ENCODE measurements at places on chromosomes 5 and 9.
A peak's percentile ranks its signal among the peaks of the same experiment; 100 is the strongest.

DNA sequence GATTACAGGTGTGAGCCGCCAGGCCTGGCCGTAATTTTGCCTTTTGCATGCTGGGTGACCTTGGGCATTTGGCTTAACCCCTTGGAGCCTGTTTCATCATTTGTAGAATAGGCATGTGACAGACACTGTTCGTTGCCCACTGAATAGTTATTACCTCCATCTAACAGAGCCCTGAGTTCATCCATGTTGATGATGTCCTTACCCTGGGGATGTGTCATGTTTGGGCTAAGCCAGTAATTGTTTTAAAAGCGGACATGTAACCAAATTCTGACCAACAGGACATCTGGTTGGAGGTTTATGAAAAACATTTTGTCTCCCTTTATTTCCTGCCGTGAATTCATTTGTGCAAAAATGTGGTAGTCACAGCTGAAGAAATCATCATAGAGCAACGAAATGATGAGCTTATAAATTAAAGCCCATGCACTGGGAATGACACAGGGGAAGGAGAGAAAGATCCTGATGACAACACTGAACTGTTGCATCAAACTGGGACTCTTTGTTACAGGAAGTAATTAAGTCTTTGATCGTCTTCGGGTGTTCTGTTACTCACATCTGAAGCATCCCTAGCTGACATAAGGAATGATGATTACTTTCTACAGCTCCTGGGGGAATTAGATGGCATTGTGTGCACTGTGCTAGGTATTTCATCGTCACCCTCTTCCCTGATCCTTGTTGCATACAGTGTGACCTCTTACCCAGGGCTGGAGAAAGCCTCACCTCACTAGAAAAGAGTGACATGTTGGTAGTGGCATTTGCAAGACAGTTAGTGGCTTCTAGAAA is 117.8 kb downstream of the FGF18 start:
- DNase-seq: no peak

DNA sequence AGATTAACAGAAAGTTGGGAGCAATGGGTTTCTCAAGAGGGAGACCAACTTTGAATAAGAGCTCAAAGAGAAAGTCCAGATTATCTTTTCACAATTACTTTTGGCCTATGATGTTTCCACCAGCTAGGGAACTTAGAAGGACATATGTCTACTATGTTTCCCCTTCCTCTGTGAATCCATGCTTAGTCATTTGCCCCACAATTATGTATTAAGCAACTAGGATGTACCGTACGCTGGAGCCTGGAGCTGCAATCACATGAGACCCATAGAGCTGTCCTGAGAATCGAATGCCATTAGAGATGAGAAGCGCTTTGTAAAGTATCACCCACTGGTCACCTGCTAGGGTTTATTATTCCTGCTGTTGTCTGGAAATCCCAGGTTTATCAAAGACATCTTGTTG is 78.8 kb downstream of the PDE6A start:
- no peak for DNase-seq

DNA sequence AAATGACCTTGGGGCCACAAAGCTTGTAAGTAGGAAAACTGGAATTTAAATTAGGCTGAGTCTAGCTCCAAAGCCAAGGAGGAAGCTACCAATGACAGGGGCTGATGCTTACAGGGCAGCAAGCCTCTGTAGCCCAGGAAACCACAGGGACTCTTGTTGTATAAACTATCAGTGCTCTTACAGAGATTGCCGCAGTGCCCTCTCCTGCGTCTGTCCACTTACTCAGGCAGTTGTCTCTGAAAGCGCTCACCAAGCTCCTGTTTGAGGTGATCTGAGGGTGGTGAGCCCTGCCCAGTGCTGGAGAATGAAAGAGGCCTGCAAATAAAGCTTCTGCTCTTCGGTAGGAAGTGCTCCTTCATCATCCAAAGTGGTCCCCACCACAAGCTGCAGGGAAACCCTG is 498.8 kb downstream of the ARHGEF28 start:
- DNase-seq: no peak

- no peak for DNase-seq
These were observed 23.8 kb downstream of the GOLPH3 start for GRCh38 chr5:32150366-32150765.

GRCh38 chr5:133052317-133053175 is 733 bp downstream of the HSPA4 start:
- DNase-seq: no peak

GRCh38 chr9:112921549-112921948 is 30.9 kb upstream of the SLC46A2 start:
- no peak for DNase-seq

DNA sequence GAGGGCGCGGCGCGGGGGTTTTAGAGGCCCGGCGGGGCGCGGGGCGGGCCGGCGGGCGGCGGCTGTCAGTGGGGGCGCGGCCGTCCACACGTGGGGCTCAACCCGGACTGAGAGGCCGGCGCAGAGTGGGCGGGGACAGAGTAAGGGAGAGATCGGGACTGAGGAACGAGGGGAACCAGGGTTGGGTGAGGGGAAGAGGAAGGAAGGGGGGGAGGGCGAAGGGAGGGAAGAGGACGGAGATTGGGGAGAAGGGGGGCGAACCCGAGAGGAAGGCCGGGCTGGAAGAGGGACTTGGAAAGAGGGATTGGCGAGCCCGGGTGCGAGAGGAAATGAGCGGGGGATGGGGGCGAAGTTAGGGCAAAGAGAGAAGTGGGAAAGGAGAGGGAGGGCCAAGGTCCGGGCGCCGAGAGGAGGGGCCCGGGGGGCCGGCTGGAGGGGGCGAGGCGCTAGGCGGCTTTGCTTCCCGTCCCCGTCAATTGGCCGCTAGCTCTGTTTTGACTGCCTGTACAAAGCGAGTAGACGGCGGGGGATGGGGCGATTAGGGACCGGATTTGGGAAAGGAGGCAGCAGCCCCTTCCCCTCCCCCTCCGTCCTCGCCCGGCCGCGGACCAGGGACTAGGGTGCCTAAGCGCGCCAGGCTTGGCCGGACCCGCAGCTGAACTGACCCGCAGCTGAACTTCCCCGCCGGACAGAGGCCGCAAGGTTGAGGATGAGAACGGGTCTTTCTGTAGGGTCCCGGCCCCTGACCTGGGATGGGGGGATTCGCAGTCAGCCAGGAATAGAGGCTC is 399 bp upstream of the FBN2 start:
- DNase-seq: no peak

DNA sequence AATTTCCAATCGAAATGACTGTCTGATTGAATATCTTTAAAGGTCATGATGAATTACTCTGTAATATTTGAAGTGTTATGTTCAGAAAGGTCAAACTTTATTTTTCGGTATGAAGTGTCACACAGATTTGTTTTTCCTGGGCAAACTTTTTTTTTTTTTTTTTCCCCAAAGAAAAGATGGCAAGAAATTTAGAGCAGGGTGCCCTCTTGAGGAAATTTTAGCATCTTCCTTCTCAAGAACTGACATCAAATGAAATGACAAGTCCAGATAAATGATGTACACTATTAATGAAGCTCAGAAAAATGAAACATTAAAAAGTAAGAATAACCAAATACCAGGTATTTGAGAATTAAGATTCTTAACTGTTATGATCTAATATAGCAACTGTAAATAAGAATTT is 123.6 kb downstream of the INVS start:
- DNase-seq: no peak

DNA sequence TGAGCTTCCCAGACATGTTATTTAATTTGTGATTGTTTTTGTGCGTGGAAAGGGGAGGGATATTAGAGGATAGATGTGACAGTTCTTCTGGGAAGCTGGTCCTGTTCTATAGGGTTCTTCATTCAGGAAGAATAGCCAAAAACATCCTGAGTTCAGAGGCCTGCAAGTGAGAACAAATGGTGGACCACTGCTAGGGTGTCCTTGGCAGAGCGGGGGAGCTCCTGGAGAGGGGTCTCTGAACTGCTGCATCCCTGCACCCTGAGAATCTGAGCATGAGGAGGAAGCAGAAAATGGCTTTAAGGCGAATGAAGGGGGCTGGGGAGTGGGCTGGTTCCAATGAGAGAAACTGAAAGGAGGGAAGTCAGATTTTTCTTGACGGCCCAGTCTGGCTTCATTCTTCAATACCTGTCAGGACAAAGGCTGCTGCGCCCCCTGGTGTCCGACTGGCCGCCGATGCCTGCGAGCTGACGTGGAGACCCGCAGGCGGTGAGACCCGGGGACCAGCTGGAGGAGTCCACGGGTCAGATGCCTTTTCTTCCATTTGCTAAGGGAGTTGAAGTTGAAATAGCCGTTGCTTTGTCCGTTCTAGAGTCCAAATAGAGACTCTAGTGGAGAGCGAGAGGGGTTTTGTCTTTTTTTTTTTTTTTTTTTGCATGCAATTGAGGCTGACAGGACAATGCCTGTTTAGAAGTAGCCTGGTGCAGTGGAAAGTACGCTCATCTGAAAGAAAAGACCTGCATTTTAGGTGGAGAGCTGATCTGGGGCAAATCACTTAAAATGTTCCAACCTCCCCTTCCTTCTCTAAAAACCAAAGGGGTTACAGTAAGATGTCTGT is 39.5 kb upstream of the NFIB start:
- DNase-seq: peak; percentile 64

- peak; percentile 58 for DNase-seq
These were observed at the start of gene JADE2 for GRCh38 chr5:134524826-134525682. TSS of gene JADE2 (plus strand) at chr5:134525670. CDS start at chr5:134535858, 10,188 bp downstream.

DNA sequence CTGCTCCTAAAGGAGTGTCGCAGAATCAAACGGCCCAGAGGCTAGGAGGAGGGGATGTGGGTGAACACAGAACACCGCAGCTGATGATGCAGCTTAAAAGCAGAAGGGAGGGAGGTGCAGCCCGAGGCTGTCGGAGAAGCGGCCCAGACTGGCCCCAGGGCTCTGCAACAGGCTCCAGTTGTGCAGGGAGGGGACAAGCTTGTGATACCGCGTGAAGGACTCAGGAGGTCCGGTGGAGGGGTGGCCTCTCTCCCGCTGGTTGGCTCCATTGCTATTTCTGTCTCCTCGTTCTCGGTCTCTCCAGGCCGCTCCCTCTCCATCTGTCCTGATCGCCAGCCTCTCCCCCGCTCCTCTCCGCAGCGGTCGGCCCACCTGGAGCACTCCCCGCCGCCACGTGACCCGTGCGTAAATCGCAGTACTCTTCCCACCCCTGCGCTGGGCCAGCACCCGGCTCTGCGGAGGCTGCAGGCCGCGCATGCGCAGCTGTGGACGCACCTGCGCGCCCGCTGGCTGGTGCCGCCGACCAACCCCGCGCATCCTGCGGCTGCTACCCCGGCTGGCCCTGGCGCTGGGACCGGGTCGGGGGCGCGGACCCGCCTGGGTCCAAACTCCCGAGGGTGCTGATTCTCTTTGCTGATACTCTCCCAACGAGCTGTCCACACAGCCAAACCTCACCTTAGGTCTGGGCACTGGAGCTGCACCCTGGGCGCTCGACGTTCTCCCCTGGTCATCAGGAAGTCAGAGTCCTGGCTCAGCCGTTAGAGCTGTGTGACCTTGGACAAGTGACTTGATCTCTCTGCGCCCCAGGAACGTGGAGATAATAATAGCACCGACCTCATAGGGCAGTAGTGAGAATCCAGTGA is 3.7 kb upstream of the STXBP1 start:
- peak; percentile 53 for DNase-seq

GRCh38 chr5:1545126-1545804 is 21.5 kb upstream of the LPCAT1 start:
- no peak for DNase-seq

GRCh38 chr5:91976451-91976850 is 593.3 kb upstream of the ARRDC3 start:
- DNase-seq: no peak

DNA sequence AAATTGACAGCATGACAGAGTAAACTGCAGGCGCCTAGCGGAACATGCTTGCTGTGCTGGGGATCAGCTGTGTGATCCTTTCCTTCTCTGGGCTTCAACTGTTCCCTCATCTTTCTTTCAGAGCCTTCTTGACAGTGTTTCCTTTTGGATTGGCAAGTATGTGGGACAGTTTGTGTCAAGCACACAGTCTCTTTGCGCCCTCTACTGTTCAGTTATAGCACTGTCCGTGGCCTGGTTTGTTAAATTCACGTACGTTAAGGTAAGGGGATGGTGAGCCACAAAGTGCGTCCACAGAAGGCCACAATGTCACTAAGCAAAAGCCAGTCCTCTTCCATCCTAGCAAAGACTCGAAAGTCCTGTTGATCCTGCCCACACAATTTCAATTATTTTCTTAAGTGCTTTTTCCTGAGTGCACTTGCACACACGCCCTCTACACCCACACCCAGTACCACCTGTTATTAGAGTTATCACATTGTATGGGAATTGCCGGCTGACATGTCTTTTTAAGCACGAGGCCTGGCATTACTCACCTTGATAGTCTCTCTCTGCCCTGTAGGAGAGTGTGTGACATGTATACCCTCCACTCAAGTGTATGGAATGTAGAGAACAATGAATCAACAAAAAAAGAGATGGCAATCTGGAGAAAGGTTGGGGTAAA is 22.5 kb upstream of the PTPN3 start:
- DNase-seq: no peak

DNA sequence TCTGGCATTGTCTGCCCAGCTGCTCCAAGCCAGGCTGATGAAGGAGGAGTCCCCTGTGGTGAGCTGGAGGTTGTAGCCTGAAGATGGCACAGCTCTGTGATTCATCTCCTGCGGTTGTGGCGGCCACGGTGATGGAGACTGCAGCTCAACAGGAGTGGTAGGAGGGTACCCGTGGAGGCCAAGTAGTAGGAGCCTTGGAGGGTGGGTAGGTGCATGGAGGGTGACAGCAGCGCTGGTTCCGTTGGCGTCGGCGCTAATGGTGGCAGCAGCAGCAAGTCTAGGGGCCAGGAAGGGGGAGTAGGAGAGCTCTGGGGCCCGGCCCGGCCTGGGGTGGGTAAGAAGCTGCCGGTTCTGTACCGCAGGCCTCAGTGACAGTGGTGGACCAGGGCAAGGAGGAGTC is 22.4 kb upstream of the TRIM52 start:
- no peak for DNase-seq

- no peak for DNase-seq
These were observed 16.4 kb upstream of the OMD start for GRCh38 chr9:92440751-92441046.

- no peak for DNase-seq
These were observed 5.2 kb downstream of the OLFML2A start for GRCh38 chr9:124781967-124782660.

- no peak for DNase-seq
These were observed 31.2 kb downstream of the NANS start for GRCh38 chr9:98087420-98088354.

Data from stimulated activated CD4-positive, alpha-beta T cell treated with anti-CD3 and anti-CD28 coated beads, Interleukin-1b, Interleukin-23, amount 100 ng/mL, for 1 hour (primary cell).